ENCODE measurements at places on chromosomes 1 and 21. TPM values are rescaled to one million over a fixed set of nuclear protein-coding genes. Genes with fewer than 3 reads are reported as not detected.

- H3K4me1 ChIP-seq, result peaks cover 13% of the 10 kb centered on the region
- H3K27me3 ChIP-seq, result no peaks in the 10 kb centered on the region
- H3K36me3 ChIP-seq, result peaks cover 1% of the 10 kb centered on the region
- DNase-seq, result peak; percentile 54
Observed at GRCh38 chr21:44972821-44973220, 33.0 kb downstream of the SLX9 start.

GRCh38 chr1:86633921-86634320 lies 70.5 kb upstream of the SH3GLB1 start:
- H3K36me3 ChIP-seq, result no peaks in the 10 kb centered on the region
- H3K27ac ChIP-seq, result no peak overlapping the region
- peaks cover 17% of the 10 kb centered on the region for H3K27me3 ChIP-seq
- H3K4me3 ChIP-seq, result no peak overlapping the region
- H3K4me1 ChIP-seq, result no peaks in the 10 kb centered on the region
- no peak for DNase-seq

DNA sequence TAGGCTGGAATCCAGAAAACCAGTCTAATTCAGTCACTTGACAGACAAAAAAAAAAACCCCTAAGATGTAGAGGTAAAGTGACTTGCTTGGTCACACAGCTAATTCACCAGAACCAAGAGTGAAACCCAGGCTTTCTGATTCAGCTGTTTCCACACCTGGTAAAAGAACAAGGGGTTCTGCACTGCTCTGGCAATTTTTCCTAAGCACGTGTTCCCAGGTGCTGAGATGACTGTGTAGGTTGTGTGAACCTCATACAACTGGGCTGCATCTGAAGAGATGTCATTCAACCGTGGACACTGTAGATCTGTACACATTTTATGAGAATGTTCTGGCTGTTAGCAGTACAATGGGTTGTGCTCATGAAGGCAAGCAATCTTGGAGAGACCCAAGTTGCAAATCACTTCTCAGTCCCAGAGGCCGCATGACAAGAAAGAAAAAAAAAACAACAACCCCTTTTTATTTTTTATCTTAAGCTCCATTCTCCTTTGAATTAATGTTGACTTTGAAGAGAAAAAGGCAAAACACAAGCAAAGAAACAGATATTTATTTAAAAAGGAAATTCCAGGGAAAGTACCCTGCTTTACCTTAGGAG lies 95.4 kb downstream of the INTS7 start:
- no peak overlapping the region for H3K27ac ChIP-seq
- peaks cover 8% of the 10 kb centered on the region for H3K36me3 ChIP-seq
- no peaks in the 10 kb centered on the region for H3K27me3 ChIP-seq
- DNase-seq, result no peak

DNA sequence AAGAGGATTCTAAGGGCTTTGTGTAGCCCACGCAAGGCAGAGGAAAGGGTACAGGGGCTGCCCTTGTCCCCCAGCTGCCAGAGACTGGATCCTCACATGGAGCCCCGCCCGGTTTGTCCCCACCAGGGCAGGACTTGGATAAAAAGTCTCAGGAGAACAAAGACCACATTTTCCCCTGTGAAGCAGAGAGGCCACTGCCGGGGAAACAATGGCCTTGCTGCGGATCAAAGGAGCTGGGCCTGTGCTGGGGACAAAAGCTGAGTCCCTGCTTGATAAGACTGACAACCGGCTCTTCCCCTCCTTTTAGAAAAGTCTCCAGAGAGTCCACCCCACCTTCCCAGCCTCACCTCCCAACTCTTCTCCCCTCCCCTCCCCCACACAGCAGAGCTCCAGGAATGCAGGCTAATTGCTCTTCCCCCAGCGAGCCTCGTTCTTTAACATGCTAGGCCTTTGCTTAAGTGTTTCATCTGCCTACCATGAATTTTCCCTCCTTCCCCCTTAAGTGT lies 142.4 kb downstream of the PLPP3 start:
- H3K27ac ChIP-seq, result no peak overlapping the region
- DNase-seq, result no peak
- no peaks in the 10 kb centered on the region for H3K36me3 ChIP-seq
- H3K4me3 ChIP-seq, result no peak overlapping the region
- no peaks in the 10 kb centered on the region for H3K27me3 ChIP-seq
- 0 out of 2 replicates have a peak, but pooled peaks cover 3% of the 10 kb centered on the region for H3K4me1 ChIP-seq

DNA sequence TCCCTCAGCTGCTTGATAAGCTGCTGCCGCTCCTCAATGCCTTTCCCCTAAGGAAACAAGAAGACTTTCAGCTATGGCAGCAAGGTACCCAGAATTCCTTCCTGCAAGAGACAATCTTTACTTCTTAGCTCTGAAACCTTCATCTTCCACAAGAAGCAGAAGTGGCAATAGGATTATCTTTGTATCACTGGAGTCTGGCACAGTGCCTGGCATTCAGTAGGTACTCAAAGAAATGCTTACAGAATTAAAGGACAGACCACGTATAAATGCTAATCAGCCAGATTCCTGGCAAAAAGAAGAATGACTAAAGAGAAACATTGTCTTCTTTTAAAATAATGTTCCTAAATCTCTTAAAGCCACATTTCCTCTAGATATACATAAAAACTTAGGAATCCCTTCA lies 43.7 kb downstream of the SLC27A3 start:
- H3K4me1 ChIP-seq, result no peaks in the 10 kb centered on the region
- no peak for DNase-seq
- H3K4me3 ChIP-seq, result no peak overlapping the region
- H3K27ac ChIP-seq, result no peak overlapping the region
- peaks cover 34% of the 10 kb centered on the region for H3K36me3 ChIP-seq

- peaks cover 22% of the 10 kb centered on the region for H3K36me3 ChIP-seq
- no peaks in the 10 kb centered on the region for H3K4me1 ChIP-seq
- DNase-seq, result no peak
- H3K27me3 ChIP-seq, result no peaks in the 10 kb centered on the region
Observed at GRCh38 chr1:204462229-204462561, 32.4 kb downstream of the PIK3C2B start.

- no peak overlapping the region for H3K4me3 ChIP-seq
- DNase-seq, result no peak
- H3K4me1 ChIP-seq, result peaks cover 16% of the 10 kb centered on the region
- no peaks in the 10 kb centered on the region for H3K36me3 ChIP-seq
Observed at GRCh38 chr21:42238185-42238934, 19.4 kb downstream of the ABCG1 start.

Gene KRTAP19-1
- not detected for total RNA-seq

All from PC-3 (cell line).